Mesothelial cell of epicardium (in vitro differentiated cells): ENCODE measurements at places on chromosomes 5 and 9. TPM values are rescaled to one million over a fixed set of nuclear protein-coding genes. Genes with fewer than 3 reads are reported as not detected.

DNA sequence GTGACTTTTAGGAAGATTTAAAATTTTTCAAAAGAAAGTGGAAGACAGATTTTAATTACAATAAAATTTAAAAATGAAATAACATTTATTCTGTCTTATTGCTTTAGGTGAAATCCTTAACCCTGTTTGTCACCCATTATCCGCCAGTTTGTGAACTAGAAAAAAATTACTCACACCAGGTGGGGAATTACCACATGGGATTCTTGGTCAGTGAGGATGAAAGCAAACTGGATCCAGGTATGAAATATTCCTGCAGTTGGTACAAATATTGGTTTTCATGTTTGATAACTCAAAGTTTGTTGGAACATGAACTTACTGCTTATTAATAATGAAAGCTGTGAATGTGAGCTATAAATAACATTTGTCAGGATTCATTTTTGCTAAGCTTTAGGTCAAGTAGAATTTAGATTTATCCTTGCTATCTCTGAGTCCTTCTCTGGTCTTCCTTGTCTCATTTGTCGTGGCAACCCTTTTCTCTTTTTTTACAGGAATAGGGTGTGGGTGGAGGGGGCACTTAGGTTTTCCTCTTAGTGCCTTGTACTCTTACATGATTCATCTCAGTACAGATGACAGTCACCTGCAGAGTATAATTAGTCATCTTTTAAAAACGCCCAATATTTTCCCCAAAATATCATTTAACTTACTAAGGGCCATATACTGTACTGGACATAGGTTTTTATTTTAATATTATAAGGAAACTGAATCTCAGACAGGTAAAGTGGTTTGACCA, 95.3 kb upstream of the RASGRF2 start:
- H3K4me1 ChIP-seq: peaks cover 26% of the 10 kb centered on the region
- H3K27ac ChIP-seq: no peak overlapping the region
- H3K27me3 ChIP-seq: no peaks in the 10 kb centered on the region

- no peaks in the 10 kb centered on the region for H3K36me3 ChIP-seq
- H3K4me1 ChIP-seq: peaks cover 9% of the 10 kb centered on the region
Observed at GRCh38 chr9:93595861-93596365, 19.5 kb downstream of the PHF2 start.

DNA sequence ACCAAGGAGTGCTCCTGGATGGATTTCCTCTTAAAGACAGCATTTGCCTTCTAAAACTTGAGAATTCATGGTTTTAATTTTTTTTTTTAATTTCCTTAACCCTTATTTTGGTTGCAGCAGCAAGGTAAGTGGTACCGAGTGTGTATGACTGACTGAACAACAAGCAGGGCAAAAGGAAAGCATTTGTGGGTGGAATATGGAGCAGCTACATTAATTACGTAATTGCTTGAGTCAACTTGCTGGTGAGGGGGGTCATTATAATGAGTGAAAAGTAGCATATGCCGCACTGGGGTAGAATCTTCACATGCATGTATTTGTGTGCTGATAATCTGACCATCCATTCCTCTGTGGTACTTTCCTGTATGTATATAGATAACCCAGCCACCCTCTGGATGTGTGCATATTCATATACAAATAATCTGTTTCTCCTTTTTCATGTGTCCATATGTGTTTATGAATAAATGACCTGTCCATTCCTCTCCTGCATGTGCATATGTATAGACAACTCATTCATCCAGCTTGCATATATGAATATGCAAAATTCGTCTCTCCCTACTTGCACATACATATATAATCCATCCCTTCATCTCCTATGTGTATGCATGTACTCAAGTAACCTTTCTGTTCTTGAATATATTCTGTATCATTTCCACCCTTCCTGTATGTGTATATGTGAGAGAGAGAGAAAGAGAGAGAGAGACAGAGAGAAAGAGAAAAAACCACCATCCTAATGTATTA, 147.5 kb upstream of the RUSC2 start:
- no peaks in the 10 kb centered on the region for H3K27me3 ChIP-seq
- H3K36me3 ChIP-seq: no peaks in the 10 kb centered on the region
- no peak overlapping the region for H3K27ac ChIP-seq
- DNase-seq: no peak

- no peak overlapping the region for H3K27ac ChIP-seq
- H3K4me3 ChIP-seq: no peak overlapping the region
- no peaks in the 10 kb centered on the region for H3K36me3 ChIP-seq
- H3K4me1 ChIP-seq: peaks cover 29% of the 10 kb centered on the region
- DNase-seq: no peak
Observed at GRCh38 chr9:86968258-86968920, 21.1 kb upstream of the GAS1 start.

DNA sequence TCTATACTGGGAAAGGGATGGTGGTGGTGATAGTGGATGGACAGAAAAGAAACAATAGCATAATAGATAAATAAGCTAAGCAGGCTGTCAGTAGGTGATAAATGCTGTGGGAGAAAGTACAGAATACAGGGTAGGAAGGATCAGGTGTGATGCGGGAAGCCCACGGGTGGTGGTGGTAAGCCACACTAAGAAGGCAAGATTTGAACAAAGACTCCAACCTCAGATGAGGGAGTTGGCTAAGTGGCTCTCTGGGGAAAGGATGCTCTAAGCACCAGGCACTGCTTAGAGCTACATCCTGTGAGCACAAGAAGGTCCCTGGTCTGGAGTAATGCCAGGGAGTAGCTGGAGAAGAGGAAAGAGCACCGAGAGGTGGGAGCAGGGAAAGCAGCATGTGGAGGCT, 151.6 kb upstream of the KLF9 start:
- DNase-seq: no peak
- H3K36me3 ChIP-seq: no peaks in the 10 kb centered on the region
- no peak overlapping the region for H3K27ac ChIP-seq
- H3K4me3 ChIP-seq: no peak overlapping the region

FXN gene
- total RNA-seq: 20.7 to 22.4 TPM (median 20.8 TPM) in 3 replicates

RNF145 gene
- total RNA-seq: 88.8 to 93.1 TPM (median 91.4 TPM) in 3 replicates
